ENCODE measurements at places on chromosomes 5 and 9.

DNA sequence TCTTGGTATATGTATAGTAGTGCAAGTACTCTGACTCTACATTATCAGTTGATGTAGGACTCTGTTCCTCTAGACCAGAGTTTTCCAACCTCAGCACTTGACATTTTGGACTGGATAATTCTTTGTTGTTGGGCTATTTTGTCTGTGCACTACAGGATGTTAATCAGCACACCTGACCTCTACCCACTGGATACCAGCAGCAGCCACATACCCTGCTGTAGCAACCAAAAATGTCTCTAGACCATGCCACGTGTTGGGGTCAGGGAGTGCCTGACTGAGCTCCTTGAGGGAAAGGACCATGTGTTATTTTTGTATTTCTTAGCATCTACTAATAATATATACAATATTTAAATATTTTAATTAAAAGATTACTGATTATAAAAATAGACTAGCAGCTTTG lies 42.7 kb downstream of the TNPO1 start:
- DNase-seq, result no peak

DNA sequence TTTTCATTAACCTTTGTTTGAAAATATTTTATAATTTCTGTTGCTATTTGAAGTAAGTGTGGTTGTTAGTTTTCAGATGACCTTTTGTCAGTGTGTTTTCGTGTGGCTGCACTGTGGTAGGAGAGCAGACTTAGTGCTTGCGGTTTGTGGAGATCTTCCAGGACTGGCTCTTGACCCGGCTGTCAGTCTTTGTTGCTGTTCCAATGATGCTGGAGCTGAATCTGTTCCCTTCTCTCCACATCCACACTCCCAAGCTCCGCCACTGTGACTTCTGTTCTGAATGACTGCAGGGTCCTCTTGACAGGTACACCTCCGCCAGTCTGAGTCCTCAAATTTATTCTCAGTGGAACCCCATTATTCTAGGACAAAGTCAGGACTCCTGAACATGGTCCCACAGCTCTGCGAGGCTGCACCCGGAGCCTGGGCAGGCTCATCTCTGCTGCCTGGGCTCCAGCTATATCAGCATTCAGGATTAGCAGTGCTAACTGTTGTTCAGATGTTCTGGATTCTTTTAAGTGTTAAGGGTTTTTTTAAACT lies 126.0 kb downstream of the WNK2 start:
- no peak for DNase-seq

- no peak for DNase-seq
Measured at GRCh38 chr5:131466171-131466766, 168.8 kb downstream of the RAPGEF6 start.

DNA sequence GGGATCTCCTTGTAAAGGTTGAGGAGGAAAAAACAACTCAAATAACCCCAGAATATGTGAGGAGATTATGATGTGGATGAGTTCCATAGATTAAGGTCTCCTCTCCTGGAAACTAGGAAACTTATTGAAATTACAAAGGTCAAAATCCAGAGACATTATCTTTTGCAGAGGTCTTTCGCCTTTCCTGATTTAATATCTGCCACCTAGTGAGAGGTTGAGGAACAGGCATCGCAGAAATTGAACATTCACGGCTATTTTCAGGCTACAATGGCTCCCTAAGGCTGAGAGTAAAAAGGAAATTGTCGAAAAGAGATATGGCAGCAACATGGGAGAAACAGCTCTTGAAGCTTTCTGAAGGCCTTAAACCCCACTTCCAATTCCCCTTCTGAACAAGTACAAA lies 127.5 kb upstream of the PLCXD3 start:
- DNase-seq, result no peak

DNA sequence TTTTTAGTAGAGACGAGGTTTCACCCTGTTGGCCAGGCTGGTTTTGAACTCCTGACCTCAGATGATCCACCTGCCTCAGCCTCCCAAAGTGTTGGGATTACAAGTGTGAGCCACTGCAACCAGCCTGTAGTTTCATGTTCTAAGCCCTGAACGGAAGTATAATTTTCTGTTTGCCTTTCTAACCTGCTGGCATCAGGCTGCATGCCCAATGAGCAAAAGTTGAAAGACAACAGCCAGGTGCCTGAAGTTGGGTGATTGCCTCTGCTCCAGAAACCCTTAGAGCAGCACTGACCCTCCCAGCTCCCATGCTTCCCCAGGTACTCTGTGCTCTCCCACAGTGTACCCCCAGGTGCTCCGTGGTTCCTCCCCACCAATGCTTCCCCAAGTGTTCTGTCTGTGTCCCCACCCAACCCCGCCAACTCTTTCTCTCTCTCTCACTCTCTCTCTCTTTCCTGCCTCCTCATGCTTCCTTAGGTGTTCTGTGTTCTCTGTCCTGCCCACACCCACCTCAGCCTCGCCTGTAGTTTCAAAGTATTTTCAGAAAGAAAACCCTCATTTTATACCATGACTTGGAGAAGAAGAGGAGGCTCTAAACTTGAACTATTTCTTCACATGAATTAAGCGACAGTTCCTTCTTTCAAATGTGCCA lies 145.3 kb downstream of the SNCAIP start:
- no peak for DNase-seq

All from NCI-H748 treated with DMSO at 0.1 percent for 48 hours (cell line).